HFF-Myc (cell line): ENCODE measurements at places on chromosomes 1 and 21.

DNA sequence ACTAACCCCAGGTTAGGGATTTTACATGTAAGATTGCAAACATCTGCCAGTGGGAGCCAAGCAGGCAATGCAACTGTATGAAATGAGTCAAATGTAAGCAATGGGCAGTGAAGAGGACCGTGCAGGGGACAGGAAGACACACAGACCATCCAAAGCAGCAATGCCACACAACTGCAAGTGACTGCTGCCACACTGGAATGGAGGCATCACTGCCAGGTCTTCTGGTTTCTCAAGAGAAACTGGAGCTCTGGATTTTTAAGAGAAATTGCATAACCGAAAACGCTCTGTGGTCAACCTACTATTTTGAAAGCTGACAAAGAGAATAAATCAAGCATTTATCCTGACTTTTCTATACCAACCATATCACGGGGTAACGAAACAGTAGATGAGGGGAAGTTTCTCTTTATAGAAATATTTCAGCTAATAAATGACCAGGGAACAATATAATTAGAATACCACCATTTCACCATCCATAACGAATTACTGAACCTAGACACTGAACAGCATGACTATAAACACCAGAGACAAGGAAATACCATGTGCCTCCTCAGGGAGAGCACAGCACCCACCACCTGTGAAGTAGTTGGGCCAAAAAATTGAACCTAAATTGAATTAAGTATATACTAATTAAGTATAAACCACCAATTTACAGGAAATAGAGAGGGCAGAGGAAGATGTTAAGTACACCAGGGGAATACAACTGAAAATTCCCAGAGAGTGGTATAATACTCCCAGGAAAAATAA lies 4.4 kb downstream of the AK2 start:
- DNase-seq, result no peak

DNA sequence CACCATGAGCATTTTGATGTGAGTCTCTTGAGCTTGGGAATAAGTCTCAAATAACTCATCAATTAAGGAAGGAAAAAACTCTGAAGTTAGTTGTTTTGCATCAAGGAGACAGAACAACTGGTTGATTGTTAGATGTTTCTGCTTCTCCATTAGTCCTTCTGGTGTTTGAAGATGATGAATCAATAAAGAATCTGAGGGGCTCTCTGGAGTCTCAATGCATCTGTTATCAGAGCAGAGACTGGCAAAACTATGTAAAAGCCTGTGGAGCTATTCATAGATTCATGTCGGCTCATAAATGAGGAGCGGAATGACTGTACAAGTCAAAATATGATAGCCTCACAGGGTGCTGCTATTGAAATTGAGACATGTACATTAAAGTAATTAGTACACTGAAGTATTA lies 73.3 kb upstream of the ZC3H11B start:
- DNase-seq, result no peak

DNA sequence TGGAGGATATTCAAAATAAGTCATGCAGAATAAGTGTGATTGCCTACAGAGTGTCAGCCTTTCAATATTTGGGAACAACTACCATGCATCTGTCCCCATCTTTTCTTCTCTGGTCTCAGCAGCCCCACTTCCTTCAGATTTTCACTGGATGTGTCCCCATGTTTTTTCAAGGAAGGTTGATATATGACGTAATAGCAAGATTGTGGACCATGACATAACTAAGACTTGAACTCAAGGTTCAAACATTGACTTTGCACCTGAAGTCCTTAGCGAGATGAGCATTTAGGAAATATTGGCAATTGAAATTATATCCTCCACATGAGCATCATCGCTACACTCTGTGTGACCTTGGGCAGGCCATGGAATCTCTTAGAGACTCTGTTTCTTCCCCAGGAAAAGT lies 5.8 kb downstream of the NAV1 start:
- no peak for DNase-seq

- no peak for DNase-seq
Observed at GRCh38 chr1:230066466-230067404, at the start of gene GALNT2. Gene GALNT2 (plus strand): TSS chr1:230067238. CDS start chr1:230067281, 43 bp downstream.

GRCh38 chr1:29260531-29260930 lies 24.2 kb downstream of the PTPRU start:
- DNase-seq, result no peak

DNA sequence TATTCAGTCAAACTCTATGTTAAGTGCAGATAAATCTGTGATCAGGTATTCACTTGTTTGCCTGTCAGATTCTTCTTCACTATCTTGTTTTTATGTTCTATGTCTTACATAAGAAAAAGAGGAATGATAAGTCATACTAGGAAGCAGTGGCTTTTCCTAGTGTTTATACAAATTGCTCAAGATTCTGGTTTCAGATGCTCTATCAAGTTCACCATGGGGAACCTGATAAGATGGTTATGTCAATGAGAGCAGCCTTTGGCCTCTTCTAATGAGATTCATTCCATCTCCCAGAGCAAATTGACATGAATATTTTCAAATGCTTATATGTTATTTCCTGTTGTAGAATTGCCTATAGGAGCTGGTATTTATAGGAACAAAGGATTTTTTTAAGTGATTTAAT lies 218.8 kb upstream of the TMPRSS15 start:
- DNase-seq, result no peak
